ENCODE measurements at places on chromosomes 2 and 18.
A peak's percentile ranks its signal among the peaks of the same experiment; 100 is the strongest.

GRCh38 chr2:226799976-226800940, 638 bp upstream of the IRS1 start:
- peak; percentile 32 for DNase-seq

DNA sequence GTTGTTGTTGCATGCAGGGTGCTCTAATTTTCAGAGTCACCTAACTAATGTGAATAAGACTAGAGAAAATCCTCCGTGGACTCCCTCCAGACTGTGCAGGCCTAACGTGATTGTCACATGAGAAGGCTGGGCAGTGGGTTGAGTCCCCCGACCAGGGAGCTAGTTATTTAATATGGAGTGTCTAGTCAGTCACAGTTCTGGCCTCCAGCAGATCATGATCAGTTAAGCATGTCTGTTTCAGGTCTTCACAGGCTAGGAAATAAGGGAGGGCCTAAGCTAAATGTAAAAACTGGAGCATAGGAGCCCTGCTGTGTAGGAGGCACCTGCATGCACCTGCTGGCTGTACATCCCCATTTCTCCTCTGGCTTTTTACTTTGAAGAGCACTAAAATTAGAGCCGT, 86.8 kb downstream of the PRPF40A start:
- no peak for DNase-seq

DNA sequence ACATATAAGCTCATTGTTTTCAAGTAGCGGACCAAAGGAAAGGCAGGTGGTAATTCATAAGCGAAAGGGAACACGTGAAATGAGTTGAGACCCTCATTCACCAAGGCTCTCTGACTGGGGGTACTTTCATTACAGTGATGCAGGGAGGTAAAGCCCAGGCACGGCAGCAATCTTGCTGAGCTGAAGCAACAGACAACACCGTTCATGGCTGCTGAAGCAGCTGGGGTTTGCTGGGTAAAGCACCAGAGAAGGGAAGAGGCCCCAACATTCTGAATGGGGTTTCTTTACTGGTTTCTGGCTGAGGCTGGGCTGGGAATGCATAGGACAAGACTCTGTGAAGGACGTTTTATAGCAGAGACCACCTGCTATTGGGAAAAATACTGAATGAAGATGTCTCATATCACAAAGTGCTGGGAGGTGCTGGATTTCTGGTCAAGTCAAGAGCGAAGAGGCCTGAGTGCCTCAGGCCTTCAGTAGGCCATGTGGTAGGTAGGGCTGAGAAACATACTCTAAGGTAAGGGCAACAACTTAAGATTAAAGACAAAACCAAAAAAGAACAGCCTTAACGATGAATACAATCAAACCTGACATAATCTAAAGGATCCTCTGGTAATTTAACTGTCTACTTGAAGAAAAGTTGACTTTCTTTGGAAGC, 324.7 kb upstream of the PIK3C3 start:
- no peak for DNase-seq

GRCh38 chr2:197081294-197081693, 154.8 kb upstream of the PGAP1 start:
- DNase-seq = no peak

DNA sequence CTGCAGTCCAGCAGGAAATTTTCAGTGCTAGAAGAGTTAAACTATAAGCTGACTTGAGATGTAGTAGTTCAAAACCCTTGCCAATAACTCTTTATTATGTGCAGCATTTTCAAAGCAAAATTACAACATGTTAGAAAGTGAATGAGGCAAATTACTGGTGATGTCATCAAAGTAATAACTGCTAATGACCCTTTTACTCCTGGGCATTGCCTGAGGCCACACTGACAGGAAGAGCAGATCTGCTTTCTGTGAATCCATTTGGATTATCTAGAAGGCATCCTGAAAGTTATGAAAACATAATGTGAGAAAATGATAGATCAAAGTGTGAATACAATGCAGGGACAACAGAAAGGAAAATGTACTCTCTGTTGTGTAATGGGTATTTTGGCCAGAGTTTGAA, 139.6 kb upstream of the TRIB2 start:
- DNase-seq = no peak

DNA sequence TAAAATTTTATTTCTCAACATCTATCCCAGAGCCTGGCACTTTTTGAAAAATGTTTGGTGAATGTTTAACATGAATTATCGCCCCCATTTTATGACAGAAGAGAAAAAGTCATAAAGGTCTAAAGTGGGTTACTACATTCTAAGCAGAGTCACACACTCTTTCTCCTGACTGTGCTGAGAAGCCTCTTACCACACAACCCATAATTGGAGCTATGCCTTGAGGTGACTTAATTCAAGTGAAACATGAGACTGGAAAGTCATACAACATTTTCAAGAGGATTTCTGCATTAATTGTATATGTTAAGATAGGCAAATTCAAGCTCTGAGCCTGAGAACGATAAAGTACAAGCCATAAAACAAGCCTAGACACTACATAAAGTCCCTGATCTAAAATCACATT, 3.1 kb upstream of the DSEL start:
- DNase-seq = peak; percentile 86

DNA sequence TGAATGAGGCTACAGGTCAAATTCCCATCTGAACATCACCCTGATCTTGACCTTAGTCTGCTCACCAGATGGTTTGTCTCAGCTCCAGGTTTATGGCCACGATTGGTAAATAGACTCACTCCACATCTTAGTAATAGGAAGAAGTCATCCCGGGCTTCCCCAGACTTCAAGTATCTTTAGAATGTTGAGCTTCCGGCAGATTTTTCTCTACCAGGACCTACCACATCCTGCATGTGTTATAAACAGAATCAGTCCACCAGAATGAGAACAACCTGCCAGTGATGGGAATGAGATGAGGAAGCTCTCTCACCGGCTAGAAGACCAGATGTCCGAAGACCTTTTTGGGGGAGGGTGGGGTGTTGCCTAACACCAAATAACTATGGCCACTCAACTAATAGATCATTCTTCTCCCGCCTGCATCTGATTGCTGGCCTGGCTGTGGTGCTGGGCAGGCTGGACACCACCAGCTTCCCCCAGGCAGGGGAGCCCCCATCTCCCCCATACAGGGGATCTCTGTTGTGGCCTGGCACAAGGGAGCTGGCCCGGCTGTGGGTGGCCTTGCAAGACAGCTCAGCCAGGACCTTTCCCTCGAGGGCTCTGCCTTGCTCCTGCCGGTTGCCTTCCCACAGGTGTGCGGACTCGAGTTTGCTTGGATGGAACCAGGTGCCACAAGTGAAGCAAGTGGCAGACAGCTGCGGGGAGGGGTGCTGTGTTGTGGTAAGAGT, 88.5 kb downstream of the SH3RF3 start:
- peak; percentile 100 for DNase-seq

- peak; percentile 57 for DNase-seq
These were observed 590 bp downstream of the EIF2B4 start for GRCh38 chr2:27369471-27370025.

- no peak for DNase-seq
These were observed 781.1 kb upstream of the FSHR start for GRCh38 chr2:49935449-49935848.

DNA sequence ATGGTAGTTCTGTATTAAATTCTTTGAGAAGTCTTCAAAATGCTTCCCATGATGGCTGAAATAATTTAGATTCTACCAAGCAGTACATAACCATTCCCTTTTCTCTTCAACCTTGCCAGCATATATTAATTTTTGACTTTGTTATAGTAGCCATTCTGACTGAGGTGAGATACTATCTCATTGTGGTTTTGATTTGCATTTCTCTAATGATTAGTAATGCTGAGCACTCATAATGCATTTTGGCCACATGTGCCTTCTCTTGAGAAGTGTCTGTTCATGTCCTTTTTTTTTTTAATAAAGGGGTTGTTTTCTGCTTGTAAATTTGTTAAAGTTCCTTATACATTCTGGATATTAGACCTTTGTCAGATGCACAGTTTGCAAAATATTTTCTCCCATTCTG, 173.9 kb downstream of the CALCRL start:
- DNase-seq = no peak

DNA sequence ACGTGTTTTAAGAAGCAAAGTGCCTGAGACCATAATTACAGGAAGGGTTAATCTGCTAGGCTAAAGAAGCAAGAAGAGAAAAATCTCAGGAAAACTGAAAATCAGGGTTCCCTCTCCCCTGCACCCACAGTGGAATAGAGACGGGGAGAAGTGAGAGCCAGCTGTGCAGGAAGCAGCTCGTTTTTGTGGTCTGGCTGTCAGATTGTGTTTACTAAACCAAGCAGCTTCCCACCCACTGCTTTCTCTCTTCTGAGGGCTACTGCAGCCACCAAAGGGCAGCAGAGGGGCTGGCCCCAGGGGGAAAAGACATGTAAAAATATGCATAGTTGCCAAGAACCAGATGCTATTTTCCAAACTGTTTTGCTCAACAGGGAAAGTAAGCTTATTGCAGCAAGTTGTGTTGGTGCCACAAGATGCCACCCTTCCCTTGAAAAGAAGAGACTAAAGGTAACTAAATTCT, 72.6 kb upstream of the THUMPD2 start:
- DNase-seq = peak; percentile 85

DNA sequence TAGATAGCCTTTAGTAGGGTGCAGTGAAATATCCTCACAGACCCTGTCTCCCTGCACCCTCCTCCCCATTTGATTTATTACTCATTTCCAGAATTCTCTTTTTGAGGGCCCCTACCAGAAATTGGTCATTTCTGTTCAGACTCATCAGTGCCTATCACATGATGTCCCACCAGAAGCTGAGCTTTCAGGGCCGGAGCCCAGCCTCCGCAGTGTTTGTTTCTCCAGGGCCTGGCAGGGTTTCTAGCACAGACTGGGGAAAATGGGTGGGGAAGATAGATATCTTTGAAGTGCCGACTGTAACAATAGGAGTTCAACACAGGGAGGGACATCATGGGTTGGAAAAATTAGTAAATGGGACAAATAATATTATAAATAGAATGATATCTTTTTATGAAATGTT, 208.0 kb downstream of the PTGR3 start:
- DNase-seq = no peak

DNA sequence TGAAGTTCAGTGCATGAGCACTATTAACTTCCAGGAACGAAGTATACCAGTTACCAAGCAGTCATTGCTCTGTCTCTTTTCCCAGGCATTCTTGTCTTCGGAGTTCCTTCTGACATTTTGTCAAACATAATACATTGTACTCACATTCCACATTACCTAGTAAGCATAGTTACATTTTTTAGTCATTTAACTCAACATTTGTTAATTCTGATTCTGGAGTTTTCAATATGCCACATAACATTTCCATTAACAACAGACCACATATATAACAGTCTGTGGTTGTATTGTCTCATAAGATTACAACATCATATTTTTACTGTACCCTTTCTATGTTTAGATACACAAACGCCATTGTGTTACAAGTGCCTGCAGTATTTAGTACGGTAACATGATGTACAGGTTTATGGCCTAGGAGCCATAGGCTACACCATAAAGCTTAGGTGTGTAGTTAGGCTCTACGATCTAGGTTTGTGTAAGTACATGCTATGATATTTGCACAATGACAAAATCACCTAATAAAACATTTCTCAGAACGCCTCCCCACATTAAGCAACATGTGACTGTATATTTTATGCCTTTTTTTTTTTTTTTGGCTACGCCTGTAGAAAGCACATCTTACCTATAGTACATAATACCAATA, 187.1 kb downstream of the DYM start:
- DNase-seq = no peak

GRCh38 chr18:36539674-36540231, 242.2 kb downstream of the FHOD3 start:
- DNase-seq = peak; percentile 3

DNA sequence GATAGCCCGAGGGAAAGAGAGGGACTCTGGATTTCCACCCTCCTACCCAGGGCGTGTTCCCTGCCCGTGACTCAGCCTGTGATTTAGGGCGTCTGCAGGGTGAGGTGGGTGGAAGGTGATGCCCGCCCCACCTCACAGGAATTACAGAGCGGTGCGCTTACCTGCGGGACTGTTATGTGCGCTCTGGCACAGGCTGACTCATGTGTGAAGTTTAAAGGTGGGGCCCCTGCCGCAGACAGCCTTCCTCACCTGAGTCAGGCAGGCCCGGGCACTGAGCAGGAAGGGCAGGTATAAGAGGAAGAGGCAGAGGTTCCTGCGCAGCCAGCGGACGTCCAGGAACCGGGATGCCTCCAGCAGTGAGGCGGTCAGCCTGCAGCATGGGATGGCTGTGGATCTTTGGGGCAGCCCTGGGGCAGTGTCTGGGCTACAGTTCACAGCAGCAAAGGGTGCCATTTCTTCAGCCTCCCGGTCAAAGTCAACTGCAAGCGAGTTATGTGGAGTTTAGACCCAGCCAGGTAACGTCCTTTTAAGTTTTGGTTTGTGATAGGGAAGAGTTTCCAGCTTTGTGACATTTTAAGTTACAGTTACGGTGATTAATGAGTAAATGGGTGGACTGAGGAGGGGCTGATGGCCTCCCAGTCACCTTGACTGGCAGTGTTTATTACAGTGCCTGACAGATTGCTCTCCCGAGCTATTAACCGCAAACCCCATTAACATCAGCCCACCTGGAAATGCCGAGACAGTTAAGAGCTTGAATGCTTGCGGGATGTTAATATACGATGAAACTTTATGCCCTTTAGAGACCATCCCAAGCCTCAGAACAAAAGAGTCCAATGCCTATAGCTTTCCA, 141.6 kb upstream of the TTC39C start:
- DNase-seq = no peak

DNA sequence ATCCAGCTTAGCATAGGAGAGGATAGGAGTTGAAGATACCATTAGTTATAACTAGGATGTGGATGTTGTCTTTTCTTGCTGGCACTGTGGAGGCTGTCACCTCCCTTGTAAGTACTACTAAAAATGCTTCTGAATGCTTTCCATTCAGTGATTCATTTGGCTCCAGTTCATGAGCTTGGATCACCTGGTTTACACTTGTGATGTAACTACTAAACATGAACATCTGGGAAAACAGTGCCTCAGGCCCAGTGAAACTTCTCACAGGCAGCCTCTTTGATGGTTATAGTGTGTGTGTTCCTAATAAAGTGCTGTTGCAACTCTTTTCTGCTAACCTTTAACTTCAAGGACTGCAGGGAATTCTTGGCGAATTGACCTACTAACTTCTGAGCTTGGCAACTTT, 13.0 kb upstream of the SLC9A2 start:
- DNase-seq = peak; percentile 41

Measured in fibroblast of villous mesenchyme (primary cell).